ENCODE measurements at places on chromosomes 4 and X.
A peak's percentile ranks its signal among the peaks of the same experiment; 100 is the strongest.

DNA sequence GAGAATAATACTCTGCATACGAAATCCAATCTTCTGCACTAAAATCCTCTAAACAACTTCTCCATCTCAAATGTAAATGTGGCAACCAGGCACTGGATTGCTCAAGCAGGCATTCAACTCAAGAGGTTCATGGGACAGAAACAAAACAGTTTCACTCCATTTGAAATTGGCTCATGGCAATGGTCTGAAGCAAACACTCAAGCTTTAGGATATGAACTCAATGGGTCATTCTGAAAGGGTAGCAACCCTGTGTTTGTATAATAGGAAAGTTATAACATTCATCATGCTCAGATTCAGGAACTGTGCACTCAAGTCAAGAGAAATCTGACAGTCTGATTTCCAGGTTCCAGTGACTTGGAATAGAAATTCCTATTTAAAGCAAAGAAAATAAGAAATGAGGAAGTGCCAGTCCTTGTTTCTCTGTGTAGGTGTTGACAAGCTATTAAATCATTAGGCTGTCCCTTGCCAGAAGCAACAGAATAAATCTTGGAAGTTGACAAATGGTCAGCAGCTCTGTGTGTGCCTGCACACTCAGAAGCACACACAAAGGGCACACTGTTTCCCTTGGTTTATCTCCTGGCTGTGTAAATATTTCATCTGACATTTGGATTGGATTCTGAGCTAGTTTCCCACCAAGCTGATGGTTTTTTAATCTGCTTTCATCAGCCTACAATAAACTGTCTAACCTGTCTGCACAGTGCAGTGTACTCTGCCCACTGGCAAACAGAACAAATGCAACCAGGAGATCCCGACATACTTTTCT lies 75.9 kb upstream of the CITED1 start:
- DNase-seq, result no peak

DNA sequence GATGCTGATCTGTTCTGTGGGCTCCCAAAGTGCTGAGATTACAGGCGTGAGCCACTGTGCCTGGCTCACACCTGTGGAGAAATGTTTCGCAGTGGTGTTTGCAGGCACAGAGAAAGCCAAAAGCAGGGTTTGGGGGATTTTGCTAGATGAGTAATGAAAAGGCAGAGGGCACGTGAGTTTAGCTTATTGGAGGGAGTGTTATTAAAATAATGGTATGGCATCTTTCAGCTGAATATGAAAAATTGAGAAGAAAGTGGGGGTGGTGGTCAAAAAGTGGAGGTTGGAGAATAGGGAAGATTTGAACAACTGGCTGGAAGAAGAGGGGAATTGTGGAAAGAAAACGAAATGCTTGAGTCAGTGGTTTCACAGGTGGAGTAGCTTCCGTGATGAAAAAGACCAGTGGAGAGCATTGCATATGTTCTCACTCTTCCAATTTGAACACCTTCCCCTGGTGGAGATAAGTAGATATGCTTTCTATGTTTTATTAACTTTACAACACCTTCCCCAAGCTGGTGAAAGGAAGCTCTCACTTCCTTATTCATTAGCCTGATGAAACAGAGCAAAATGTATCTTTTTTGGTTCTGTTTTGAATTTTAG lies 1.1 kb upstream of the CHST7 start:
- DNase-seq, result no peak

DNA sequence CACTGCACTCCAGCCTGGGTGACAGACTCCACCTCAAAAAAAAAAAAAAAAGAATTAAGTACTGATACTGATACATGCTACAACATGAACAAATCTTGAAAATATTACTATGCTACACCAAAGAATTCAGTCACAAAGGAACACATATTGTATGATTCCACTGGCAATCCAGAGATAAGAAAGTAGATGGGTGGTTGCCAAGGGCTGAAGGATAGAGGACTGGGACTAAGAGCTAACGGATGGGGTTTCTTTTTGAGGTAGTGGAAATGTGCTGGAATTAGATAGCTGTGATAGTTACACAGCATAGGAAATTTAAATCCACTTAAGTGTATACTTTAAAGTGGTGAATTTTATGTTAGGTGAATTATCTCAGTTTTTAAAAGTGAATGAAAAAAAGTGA lies 12.5 kb downstream of the ATP11C start:
- DNase-seq, result no peak

GRCh38 chr4:107034091-107034995 lies 1.8 kb downstream of the DKK2 start:
- peak; percentile 77 for DNase-seq

DNA sequence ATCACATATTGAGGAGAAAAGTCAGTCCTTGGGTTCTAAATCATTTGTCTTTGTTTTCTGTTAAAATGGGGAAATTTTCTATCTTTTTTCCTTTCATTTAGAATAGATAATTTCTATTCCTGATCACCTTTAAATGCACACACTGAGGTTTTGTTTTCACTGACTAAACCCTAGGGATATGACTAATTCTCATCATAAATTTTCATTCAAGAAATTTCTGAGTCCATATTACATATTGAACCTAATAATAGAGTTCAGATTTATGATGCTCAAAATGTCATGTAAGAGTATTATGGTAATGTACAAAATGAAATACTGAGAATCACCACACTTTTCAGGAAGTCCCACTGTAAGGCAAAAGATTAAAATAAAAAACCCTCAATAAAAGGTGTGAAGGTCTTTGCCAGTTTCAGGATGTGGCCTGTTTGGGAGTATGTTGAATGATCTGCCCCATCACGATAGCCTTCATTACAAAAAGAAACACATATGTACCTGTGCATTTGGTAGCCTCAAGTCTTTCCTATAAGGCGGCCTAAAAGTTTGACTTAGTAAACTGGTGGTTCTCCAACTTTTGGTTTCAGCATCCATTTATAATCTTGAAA lies 49.4 kb downstream of the LEF1 start:
- DNase-seq, result no peak

GRCh38 chrX:1618689-1619088 lies 3.8 kb downstream of the ASMT start:
- no peak for DNase-seq

- DNase-seq, result no peak
These were observed 175.3 kb downstream of the QDPR start for GRCh38 chr4:17336524-17336961.

- no peak for DNase-seq
These were observed 832.4 kb downstream of the STIM2 start for GRCh38 chr4:27692868-27693634.

DNA sequence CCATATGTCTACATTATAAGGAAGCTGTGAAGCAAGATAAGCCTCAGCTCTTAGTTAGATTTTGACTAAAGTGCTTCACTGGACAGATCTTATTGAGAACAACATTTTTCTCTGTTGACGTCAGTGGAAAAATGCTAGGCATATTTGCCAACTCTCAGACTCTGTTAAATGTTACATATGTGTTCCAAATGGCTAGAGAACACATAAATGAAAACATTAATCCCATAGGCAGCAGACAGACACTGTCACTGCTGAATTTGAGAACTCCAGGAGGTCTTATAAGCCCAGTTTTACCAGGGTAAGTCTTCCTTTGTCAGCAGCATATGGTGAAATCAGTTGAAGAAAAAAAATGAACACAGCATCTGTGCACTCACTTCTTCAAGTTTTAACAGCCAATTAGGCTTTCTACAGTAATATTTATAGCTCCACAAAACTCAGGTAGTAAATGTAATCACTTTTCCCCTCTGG lies 186.9 kb downstream of the CAMK2D start:
- DNase-seq, result peak; percentile 91

GRCh38 chr4:3304831-3305609 lies 12.2 kb downstream of the RGS12 start:
- DNase-seq, result peak; percentile 10

GRCh38 chrX:135307171-135307570 lies 2.1 kb upstream of the ETDC start:
- no peak for DNase-seq

DNA sequence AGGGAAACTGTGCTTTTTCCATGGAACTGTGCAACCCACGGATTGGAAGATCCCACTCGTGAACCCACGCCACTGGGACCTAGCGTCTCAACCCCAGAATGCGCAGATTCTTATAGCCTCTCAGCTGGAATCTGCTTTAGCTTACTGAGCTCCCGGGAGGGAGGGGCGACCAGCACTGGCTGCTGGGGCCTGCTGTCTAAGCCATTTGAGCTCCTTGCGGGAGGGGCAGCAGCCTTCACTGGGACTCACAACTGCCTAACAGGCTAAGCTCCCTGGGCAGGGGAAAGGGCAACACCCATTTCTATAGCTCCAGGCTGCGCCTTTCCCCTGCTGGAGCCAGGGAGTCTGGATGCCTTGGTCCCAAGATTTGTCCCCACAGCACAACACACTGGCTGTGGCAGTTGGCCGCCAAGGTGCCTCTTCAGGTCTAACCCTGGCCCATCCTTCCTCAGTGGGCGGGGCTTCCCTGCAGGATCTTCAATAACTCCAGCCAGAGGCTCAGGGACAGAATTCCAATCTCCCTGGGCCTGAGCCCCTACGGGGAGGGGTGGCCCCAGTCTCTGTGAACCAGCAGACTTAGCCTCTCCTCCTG lies 451.7 kb upstream of the PITX2 start:
- DNase-seq, result no peak

GRCh38 chr4:169279108-169279507 lies 8.4 kb upstream of the SH3RF1 start:
- DNase-seq, result peak; percentile 30

- DNase-seq, result no peak
These were observed 432.9 kb downstream of the GRXCR1 start for GRCh38 chr4:43325220-43325967.

DNA sequence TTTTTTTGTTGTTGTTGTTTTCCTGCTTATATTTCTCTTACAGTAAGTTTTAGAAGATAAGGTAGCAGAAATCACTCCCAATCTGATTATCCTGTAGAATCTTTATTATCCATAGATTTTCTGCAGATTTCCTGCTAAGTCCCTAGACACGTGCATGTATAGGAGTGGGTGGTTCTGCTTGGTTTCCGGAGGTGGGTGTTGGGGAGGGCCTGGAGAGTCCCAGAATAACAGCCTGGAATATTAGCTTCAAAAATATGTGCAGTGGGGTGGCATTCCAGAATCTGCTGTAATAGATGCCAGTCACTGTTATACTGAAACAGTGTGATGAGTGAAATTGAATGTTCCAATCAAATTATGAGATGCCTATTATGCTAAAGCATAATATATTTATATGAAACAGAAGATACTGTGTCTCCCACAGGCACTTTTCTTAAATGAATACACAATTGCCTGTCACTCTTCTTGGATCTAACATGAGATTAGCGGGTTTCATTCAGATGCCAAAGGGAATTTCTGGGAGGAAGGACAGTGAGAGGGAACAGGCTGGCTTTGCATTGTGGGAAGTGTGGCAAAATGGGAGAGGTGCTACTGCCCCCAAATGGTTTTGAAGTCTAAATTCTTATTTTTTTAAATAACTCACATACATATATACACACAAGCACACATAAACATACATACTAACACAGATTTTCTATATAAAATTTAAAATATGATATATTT lies 37.6 kb downstream of the C4orf50 start:
- DNase-seq, result no peak

DNA sequence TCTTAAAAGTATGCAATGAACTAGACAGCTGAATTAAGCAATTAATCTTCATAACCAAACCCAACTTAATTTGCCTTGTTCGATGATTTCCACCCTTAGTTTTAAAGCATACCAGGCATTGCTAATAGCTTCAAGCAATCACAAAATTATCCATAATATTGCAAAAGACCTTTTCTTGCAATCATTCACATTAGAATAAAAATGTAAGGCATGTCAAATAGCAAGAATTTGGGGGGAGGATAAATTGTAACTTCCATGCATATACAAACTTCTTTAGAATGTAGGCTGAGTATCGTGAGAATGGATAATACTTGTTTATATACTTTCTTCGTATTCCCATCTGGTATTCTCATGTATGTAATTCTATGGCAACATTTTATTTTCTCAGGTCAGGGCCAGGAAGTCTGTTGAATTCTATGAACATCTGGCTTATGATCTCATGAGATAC lies 28.7 kb upstream of the BMP2K start:
- peak; percentile 28 for DNase-seq

GRCh38 chr4:172543249-172543648 lies 625.4 kb upstream of the GALNT7 start:
- no peak for DNase-seq

- no peak for DNase-seq
These were observed 72.6 kb downstream of the TAF1 start for GRCh38 chrX:71438750-71439149.

DNA sequence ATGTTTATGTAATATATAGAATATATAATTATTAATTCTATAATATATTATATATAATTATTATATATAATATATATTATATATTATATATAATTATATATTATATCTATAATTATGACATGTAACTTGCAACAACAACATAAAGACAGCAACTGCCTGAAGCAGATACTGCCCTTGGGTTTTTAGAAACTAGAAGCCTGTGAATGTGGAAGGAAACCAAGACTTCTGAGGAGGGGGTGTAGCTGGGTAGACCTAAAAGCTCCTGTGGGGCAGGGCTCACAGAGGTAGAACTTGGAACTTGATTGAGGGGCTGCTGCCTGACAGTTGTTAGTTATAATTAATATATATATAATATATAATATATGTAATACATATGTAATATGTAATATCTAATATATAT lies 167.2 kb upstream of the SLIT2 start:
- no peak for DNase-seq

GRCh38 chr4:36316607-36317006 lies 35.2 kb downstream of the DTHD1 start:
- no peak for DNase-seq

DNA sequence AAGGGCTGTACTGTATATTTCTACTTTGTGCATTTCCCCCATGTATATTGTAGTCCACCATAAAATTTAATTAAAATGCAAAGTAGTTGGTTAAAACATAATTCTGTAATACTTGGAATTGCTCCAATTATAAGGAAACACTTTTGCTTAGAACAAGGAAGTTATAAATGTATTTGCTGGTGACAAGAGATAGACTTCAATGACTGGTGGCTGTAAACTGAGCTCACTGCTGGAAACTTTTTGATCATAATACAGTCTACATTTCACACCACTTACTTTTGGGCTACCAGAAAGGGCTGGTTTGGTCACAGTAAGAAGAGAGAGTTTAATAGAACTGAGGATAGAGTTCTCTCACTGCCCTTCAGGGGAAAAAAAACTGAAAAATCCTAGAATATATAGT lies 32.7 kb downstream of the DCAF8L2 start:
- DNase-seq, result no peak

GRCh38 chr4:142402156-142402555 lies 443.9 kb downstream of the INPP4B start:
- DNase-seq, result peak; percentile 21

DNA sequence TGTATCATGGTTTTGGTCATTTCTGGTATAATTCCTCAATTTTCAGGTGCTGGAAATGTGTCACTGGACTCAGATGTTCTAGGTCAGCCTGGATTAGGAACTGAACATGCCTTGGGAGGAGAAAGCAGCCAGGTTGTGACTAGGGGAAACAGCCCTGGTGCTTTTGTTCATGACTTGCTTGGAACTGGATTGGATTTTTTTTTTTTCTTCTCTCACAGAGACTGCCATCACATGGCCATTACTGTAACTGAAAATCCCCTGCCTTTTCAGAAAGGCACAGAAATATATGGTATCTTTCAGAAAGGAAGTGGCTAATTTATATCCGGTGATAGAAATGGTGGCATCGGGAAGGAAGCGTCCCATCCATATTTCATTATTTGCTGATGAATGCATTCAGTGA lies 34.6 kb downstream of the SEPTIN11 start:
- peak; percentile 52 for DNase-seq

GRCh38 chr4:152810715-152811287 lies 31.0 kb downstream of the ARFIP1 start:
- no peak for DNase-seq

- no peak for DNase-seq
These were observed 1.6 kb downstream of the HHIP start for GRCh38 chr4:144647590-144647989.

All from skin of body (tissue), 3 donors.